Effector memory CD8-positive, alpha-beta T cell (primary cell): ENCODE measurements at places on chromosomes 2 and 18.

GRCh38 chr18:45334191-45334590 lies 281.1 kb upstream of the SLC14A2 start:
- no peak for DNase-seq

DNA sequence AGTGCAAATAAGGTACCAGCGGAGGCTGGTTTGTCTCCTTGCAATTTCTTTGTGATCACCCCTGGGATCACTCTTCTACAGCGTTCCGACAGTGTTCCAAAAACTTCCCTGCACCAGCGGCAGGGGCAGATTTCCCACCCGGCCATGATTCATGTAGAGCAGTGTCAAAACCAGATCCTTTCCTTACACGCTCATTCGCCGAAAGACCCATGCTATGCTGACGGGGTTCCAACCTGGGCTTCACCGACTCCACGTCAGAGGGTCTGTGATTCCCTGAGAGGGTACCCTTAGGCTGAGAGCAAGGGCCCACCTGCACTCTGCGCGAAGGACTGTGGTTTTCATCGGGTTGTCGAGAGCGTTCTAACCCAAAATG lies 423 bp upstream of the TTC27 start:
- no peak for DNase-seq

GRCh38 chr2:74893332-74893731 lies 59.4 kb downstream of the HK2 start:
- DNase-seq = no peak

DNA sequence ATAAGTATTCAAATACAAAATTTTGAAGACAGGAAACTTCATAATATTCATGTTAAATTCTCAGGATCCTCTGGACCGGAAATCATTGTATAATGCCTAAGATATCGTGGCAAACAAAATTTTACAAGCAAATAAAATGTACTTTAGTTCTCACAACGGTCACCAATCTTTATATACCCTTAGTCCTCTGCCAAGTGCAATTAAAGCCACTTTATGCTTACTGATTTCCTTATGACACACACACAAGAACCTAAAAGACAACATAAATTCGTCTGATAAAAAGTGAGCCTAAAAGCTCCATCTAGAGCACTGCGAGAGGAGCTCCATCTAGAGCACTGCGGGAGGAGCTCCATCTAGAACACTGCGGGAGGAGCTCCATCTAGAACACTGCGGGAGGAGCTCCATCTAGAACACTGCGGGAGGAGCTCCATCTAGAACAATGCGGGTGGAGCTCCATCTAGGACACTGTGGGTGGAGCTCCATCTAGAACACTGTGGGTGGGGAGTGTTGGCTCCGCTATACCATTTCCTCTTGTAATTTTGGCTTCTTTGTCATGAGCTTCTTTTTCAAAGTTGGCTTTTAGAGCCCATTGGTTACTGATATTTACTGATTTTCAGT lies 15.9 kb downstream of the ATP8B1 start:
- no peak for DNase-seq

- no peak for DNase-seq
These were observed 68.2 kb downstream of the ZSWIM2 start for GRCh38 chr2:186780701-186781316.
